NCI-H2081 treated with DMSO at 0.1 percent for 48 hours (cell line): ENCODE measurements at places on chromosomes 2 and 18.

DNA sequence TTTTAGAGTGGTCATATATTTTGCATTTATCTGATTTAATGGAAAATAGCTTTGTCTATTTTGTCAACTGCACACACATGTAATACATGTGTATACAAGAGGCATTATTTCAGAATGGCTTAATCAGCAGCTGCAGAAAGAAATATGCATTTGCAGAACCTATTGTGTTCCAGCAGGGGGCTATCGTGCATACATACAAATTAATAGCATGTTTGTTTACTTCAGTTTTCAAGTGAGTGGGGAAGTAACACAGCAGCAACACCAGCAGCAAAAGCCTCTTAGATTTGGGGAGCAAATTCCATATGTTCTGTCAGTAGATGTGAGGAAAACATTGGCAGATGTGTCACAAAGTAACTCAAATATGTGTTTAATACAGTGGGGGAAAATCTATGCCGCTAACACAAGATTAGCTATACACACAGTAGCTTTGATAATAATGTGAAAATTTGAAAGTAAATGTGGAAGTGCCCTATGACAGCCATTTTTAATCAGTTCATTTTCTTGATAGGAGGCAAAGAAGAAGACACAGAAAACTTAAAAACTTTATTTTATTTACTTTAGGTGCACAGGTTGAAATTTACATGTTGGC, 218.1 kb downstream of the WDR7 start:
- peak; percentile 20 for DNase-seq

GRCh38 chr2:233416199-233416598, 61.9 kb downstream of the DGKD start:
- no peak for DNase-seq

GRCh38 chr2:121778741-121779487, 23.5 kb downstream of the TSN start:
- no peak for DNase-seq

GRCh38 chr18:58669731-58670378, 1.4 kb upstream of the MALT1 start:
- DNase-seq = peak; percentile 82

DNA sequence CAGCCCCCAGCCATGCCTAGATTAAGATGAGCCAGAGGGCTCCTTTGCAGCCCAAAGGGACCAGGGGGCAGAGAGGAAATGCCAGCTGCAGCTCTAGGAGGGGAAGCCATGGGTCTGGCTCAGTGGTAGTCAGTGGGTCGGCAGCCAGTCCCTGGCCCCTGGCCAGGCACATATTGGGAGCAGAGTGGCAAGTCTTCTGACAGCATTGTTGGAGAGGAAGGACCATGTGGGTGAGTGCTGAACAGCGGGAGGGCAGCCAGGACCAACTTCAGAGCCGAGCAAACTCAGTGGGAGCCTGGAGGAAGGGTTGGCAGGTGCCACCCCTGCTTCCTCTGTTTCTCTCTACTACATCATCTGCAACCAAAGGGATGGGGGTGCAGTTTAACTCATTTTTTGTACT, 140.5 kb upstream of the PELI1 start:
- no peak for DNase-seq

GRCh38 chr18:12773369-12773768, 70.5 kb downstream of the PSMG2 start:
- no peak for DNase-seq

GRCh38 chr2:46072101-46072820, 224.9 kb upstream of the EPAS1 start:
- DNase-seq = no peak

GRCh38 chr2:37895140-37895539, 29.9 kb upstream of the RMDN2 start:
- DNase-seq = no peak

GRCh38 chr2:8511868-8512612, 169.8 kb upstream of the ID2 start:
- no peak for DNase-seq
